ENCODE measurements at places on chromosomes 16 and 17.

GRCh38 chr17:12800855-12801365 lies 11.6 kb downstream of the ARHGAP44 start:
- DNase-seq: no peak

GRCh38 chr16:14464796-14465195 lies 165.3 kb downstream of the PARN start:
- DNase-seq: no peak

DNA sequence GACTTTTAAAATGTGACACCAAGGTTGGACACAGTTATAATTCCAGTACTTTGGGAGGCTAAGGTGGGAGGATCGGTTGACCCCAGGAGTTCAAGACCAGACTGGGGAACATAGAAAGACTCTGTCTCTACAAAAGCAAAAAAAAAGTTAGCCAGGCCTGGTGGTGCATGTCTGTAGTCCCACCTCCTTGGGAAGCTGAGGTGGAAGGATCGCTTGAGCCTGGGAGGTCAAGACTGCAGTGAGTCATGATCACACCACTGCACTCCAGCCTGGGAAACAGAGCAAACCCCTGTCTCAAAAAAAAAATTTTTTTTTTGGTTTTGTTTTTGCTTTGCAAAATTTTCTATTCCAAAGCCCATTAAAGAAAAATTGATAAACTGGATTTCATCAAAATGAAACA lies 281.4 kb downstream of the BCAS3 start:
- no peak for DNase-seq

- no peak for DNase-seq
Measured at GRCh38 chr16:11557801-11558200, 28.9 kb downstream of the LITAF start.

GRCh38 chr17:32625971-32626370 lies 139.2 kb downstream of the CDK5R1 start:
- no peak for DNase-seq

DNA sequence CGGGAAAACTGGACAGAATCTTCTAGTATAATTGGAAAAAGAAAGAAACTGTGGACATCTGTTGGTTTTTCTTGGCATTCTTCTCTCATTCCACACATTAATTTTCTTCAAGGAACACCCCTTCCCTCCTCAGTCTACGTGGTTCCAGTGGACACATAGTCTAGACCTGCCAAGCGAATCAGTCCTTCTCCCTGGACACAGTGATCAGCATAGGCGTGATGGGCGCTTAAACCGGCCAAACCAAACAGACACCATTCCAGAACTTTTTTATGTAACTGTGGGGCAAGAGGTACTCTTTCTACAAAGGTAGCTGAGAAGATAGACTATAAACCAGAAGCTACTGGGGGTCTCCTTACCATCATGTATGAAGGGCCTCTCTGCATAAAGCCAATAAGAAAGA lies 121.8 kb upstream of the COX10 start:
- DNase-seq: no peak

GRCh38 chr16:29009838-29010166 lies 24.9 kb downstream of the LAT start:
- no peak for DNase-seq

DNA sequence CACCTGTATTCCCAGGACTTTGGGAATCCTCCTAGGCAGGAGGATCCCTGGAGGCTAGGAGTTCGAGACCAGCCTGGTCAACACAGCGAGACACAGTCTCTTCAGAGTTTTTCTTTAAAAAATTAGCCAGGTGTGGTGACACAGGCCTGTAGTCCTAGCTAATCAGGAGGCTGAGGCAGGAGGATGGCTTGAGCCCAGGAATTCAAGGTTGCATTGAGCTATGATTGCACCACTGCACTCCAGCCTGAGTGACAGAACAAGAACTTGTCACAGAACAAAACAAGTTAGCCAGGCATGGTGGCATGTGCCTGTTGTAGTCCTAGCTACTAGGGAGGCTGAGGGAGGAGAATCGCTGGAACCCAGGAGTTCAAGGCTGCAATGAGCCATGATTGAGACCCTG lies 24.8 kb downstream of the ANKRD40 start:
- DNase-seq: no peak

GRCh38 chr17:2571523-2572303 lies 21.7 kb upstream of the PAFAH1B1 start:
- DNase-seq: no peak

DNA sequence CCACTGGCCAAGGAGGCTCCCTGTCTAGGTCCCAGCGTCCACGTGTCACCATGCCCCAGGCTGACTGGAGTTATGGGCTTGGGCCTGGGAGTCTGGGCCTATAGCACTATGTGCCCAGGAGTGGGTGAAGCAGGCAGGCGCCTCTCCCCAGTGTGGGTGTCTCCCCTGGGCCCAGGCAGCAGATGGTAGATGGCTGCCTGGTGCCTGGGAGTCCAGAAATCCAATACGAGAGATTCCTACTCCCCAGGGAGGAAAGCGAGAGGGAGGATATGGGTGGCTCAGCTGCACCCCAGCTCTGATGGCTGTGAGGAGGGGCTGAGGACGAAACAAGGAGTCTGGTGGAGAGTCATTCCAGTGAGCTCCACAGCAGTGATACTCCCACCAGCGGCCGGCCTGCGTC lies 5.0 kb downstream of the KCNH6 start:
- DNase-seq: no peak

- DNase-seq: no peak
Measured at GRCh38 chr16:10738231-10739077, 5.2 kb upstream of the NUBP1 start.

DNA sequence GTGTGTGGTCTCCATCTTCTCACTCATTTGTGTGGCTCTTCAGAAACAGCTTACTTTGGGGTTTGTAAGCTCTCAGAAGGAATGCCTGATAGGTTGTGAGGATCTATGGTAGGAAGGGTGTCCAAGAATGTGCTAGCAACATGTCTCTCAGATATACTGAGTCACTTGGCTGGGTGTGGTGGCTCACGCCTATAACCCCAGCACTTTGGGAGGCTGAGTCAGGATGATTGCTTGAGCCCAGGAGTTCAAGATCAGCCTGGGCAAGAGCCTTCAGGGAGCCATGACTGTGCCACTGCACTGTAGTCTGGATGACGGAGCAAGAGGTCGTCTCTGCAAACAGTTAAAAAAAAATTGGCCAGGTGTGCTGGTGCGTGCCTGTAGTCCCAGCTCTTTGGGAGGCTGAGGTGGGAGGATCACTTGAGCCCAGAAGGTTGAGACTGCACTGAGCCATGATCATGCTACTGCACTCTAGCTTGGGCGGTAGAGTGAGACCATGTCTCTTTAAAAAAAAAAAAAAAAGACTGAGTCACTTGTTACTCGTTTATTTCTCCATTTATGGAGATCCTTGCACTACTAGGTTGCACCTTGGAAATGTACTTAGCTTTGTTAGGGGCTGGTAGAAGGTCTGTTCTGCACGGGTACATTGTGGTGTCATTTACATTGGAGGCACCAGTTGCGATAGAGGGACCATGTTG lies 232.0 kb downstream of the SNX29 start:
- DNase-seq: no peak

GRCh38 chr17:1126250-1126797 lies 53.5 kb downstream of the ABR start:
- DNase-seq: no peak

- DNase-seq: no peak
Measured at GRCh38 chr17:14545156-14545906, 244.4 kb downstream of the HS3ST3B1 start.

- DNase-seq: no peak
Measured at GRCh38 chr17:77354670-77355455, 214.1 kb downstream of the SEC14L1 start.

- no peak for DNase-seq
Measured at GRCh38 chr16:86665319-86665675, 86.9 kb downstream of the FOXL1 start.

DNA sequence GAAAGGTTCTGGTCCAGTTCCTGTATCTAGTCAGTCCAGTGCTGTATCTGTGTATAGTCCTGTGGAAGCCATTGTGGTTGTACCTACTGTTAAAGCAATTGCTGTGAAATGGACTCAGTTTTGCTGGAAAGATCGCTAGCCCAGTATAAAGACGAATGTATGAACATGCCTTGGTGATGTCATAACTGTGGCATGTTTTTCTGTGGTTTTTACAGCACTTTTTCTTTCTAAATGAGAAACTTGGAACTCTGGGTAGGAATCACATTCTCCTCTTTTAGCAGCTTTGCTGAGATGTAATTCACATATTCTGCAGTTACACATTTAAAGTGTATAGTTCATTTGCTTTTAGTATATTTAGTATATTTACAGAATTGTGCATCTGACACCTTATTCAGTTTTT lies 58.1 kb downstream of the MAP2K4 start:
- DNase-seq: no peak

DNA sequence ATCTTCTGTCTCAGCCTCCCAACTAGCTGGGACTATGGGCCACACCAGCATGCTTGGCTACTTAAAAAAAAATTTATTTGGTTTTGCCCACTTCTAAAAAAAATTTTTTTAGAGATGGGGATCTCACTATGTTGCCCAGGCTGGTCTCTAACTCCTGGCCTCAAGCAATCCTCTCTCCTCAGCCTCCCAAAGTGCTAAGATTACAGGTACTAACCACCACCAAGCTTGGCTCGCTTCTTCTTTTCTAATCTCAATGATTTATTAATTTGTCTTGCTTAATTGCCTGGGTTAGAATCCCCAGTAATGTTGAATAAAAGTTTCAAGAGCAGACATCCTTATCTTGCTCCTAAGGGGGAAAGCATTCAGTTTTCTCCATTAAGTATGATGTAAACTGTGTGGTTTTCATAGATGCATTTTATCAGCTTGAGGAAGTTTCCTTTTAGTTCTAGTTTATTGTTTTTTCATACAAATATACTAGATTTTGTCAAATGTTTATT lies 65.8 kb upstream of the NACA2 start:
- DNase-seq: no peak

GRCh38 chr17:75830164-75831031 lies 13.8 kb downstream of the UNC13D start:
- DNase-seq: no peak

DNA sequence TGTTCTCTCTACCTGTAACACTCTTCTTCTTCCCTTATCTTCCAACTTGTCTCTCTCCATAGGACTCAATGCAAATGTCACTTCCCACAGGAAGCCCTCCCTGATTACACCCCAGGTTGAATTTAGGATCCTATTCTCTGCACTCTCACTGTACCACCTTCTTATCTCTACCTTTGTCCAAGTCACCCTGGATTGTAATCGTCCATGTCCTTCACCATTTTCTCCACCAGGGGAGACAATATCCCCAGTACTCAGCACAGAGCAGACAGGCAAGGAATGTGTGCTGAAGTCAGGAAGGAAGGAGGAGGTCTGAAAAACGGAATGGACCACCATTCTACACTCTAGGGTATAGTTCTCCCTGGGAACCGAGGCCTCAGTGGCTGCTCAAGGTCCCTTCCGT lies 14.2 kb downstream of the C16orf82 start:
- no peak for DNase-seq

DNA sequence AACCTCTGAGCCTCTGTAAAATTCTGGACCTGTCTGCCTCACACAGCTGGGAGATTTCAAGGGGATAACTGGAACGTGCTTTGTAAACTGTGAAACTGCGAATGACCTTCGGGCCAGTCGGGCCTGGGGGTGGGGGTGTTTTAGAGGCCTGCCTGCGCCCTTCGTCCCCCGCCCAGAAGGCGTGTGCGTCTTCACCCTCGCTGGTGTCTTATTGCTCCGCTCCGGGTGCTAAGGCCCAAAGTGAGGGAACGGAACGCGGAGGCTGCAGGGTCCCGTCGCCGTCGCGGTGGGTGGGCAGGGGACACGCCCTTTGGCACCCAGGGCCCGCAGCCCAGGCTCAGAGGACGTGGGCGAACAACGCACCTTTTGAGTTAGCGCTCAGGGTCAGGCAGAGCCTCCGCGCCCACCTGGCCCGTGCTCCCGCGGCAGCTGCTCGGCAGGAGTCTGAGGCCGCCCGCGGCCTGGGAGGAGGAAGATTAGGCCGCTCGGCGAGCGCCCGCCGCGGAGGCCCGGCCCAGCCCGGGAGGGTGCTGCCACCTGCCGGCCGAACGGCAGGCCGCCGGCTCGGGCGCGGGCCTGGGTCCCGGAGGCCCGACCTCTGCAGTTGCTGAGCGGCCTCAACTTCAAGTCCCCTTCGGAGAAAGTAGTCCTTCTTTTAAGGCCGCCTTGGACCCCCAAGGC lies 29.7 kb downstream of the DCAKD start:
- no peak for DNase-seq

GRCh38 chr17:75619506-75620431 lies 13.5 kb upstream of the SMIM5 start:
- no peak for DNase-seq

GRCh38 chr16:81813648-81814047 lies 34.6 kb downstream of the PLCG2 start:
- no peak for DNase-seq

GRCh38 chr17:42306385-42306667 lies 18.0 kb downstream of the STAT5A start:
- no peak for DNase-seq

DNA sequence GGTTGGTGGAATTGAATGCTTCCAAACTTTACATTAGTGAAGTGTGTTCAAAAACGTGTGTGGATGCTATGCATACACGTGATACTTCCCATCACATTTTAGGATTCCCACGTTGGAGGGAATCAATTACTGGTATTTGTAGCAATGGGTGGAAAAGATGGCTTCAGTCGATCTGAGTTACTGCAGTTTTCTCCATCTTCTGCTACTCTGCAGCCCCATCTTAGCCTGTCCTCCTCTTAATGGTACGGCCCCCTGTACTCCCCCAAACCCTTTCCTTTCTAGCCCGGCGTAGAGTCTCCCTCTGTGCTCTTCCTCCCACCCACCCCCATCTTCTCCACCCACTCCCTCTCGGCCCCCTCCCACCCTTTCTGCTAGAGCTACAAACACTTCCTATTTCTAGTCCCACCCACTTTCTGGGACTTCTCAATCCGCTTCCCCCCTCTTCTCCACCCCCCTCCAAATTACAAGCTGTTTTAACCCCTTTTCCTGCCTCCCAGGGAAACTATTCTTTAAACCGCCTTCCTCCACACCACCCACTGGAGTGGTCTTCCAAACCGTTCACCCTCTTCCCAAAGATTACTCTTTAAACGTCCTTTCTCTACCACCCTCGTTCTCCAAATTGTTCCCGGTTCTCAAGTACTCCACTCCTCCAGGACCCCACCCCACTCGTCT lies 1.1 kb downstream of the CHTF8 start:
- DNase-seq: no peak

- no peak for DNase-seq
Measured at GRCh38 chr16:10509534-10510025, 70.8 kb downstream of the EMP2 start.

GRCh38 chr16:21279501-21279900 lies 1.4 kb upstream of the CRYM start:
- no peak for DNase-seq

- DNase-seq: no peak
Measured at GRCh38 chr17:9022573-9023391, 1.5 kb downstream of the NTN1 start.

Data from esophagus squamous epithelium (tissue), 5 donors.